ENCODE measurements at places on chromosomes 6 and 20.

DNA sequence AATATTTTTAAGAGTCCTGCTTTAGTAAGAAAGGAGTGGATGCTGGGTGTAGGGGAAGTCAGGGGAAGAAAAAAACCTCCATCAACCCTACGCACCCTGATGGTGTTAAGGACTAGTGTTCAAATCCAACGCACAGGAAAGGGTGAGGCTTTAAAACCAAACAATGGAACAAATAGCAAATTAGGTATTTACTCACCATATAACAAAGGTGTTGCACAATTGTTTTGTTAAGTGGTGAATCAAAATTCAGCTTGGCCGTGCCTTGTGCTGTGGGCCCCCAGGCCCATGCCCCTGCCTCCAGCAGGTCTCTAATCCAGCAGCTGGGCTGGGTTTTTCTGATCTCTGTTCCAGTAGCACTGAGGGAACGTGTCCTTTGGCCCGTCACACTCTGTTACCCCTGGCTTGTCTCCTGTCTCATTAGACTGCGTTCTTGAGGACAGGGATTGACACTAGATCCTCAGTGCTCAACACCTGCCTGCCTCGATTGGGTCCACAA lies 11.8 kb downstream of the FAM83D start:
- DNase-seq = no peak

DNA sequence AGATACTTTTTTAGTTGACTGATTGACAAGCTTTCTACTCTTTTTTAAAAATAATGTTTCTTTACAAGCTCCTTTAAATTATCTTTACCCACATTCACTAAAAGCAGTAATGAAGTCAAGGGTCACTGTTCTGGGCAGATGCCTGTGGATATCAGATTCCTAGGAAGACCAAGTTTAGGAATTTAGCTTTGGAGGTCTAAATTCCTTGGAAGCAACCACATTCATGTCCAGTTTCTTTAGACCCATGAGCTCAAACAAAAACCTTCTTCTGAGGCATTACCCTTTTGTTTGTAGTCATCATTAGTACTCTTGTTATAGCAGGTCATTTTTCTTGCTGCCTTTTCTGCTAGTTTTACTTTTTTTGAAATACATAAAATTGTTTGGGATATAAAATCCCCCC lies 462.9 kb upstream of the JAG1 start:
- no peak for DNase-seq

DNA sequence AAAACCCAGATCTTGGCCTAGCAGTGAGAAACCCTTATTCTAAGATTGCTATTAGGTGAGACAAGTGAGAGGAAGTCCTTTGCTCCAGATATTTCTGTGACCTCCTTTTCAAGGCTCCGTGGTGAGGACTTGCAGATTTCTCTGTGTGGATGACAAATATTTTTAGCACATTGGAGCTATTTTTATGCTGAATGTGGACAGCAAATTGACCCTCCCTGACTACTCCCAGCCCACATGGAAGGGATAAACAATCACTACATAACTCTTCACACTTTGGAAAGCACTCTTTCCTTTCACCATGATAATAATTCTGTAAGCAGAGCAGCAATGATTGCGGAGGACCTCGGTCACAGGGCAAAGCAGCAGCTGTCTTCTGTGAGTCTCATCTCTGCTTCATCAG lies 88.0 kb upstream of the ADGRF1 start:
- DNase-seq = no peak

DNA sequence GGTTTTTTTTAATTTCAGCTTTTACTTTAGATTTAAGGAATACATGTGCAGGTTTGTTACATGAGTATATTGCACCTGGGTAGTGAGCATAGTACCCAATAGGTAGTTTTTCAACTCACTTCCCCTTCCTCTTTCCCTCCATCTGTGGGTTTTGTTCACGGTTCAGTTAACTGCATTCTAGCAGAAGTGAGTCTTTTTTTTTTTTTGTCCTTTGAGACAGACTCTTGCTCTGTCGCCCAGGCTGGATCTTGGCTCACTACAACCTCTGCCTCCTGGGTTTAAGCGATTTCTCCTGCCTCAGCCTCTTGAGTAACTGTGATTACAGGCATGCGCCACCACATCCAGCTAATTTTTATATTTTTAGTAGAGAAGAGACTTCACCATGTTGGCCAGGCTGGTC lies 8.7 kb downstream of the UBR2 start:
- no peak for DNase-seq

GRCh38 chr6:38056361-38056760 lies 236.8 kb downstream of the ZFAND3 start:
- DNase-seq = no peak

- DNase-seq = no peak
Measured at GRCh38 chr20:4471221-4471620, 250.5 kb upstream of the PRND start.

- no peak for DNase-seq
Measured at GRCh38 chr6:69061066-69061465, 426.0 kb downstream of the ADGRB3 start.

DNA sequence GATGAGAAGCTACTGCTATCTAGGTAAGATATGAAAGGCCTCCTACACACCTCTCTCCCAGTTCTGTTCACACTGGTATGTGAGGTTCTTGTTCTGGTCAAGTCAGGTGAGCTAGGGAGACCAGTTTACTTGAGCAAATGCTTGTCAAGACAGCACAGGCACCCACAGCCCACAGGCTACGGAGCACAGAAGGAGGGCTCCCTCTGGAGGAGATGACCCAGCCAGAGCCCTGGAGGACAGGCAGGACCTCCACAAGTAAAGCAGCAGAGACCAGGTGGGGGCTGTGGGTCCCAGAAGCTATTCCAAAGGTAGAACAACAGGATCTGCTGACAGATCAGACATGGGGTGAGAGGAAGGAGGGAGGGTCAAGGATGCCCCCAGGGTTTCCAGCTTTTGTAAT lies 13.2 kb downstream of the MMP24OS start:
- DNase-seq = no peak

DNA sequence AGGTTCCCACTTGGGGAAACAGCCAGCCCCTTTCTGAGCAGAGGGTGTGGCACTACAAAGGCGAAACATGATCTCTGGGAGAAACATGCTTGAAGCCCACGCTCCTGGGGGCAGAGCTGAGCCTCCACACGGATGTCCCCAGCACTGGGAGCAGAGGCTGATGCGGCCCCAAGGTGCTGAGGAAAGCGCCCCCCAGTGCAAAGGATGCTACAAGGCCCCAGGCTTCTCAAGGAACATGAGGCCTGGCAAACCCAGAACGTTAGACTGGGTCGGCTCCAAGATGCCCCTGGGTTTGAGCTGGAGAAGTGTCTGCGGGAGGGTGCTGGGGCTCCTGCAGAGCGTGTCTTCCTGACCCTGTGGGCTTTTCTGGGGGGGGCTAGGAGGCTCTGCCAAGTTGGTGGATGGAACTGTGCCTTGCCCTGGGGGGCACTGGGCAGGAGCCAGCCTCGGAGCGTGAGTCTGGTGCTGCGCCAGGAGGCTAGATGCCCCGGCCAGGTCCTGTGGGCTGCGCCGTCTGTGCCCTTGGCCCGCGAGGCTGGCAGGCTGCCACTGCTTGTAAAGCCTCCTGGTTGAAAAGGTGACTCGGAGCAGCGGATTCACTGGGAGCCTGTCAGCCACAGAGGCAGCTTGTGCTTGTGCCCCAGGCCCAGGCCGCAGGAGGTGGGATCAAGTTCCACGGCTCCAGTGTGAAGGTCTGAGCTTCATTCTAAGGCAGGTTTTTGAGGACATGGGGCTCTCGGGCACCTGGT lies 8.1 kb downstream of the SYNJ2 start:
- DNase-seq = peak; percentile 85

GRCh38 chr6:153976921-153977693 lies 61.9 kb upstream of the OPRM1 start:
- DNase-seq = no peak

GRCh38 chr20:56069016-56069415 lies 63.7 kb upstream of the CBLN4 start:
- no peak for DNase-seq

DNA sequence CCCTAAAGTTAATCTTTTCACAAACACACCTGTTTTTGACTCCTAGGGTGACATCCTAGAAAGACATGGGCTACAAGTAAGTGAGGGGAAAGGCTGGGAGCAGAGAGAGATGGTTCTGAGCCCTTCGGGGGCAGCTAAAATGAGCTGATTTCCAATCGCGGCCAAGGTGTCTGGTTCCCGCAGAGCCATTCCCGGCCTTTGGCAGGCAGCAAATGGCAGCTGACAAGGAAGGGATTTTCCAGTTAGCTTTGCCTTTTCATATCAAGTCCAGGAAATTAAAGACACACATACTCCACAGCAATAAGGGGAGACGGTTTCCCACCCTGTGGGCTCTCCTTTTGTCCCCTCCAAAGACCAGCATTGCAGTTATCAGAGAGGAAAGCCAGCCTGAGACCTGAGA lies 228.5 kb downstream of the ZMYND8 start:
- DNase-seq = no peak

GRCh38 chr6:130525408-130525807 lies 159.6 kb downstream of the TMEM200A start:
- DNase-seq = no peak

DNA sequence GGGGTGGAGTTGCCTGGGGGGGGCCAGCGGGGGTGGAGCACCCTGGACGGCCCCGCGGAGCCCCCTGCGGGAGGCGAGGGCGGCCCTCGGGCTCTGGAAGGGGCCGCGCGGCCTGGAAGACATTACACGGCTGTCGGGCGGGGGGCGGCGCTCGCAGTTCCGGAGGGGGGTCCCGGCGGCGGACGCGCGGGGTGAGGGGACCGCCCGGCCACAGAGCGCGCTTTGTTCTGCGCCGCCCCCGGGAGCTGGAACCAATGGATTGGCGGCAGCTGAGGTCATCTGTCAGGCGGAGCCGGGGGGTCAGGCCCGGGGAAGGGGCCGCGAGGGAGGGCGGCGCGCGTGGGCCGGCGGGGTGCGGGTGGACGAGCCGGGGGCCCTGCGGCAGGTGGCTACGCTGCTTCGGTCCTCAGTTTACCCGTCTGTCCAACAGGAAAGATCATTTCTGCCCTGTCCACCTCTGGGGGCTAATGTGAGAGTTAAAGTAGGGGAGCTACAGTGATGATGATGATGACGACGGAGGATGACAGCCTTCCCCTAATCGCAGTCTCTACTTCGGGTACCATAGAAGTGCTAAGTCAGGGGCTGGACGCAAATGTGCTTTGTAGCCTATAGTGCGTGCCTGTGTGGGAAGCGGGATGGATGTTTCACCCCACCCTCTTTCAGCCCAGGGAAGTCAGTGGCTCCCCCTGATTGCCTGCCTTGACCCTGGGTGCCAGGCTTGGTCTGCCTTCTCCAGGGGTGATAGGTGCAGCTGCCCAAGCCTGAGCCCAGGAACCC lies 10.4 kb downstream of the SRXN1 start:
- DNase-seq = no peak

GRCh38 chr6:153831350-153832078 lies 207.5 kb upstream of the OPRM1 start:
- no peak for DNase-seq

DNA sequence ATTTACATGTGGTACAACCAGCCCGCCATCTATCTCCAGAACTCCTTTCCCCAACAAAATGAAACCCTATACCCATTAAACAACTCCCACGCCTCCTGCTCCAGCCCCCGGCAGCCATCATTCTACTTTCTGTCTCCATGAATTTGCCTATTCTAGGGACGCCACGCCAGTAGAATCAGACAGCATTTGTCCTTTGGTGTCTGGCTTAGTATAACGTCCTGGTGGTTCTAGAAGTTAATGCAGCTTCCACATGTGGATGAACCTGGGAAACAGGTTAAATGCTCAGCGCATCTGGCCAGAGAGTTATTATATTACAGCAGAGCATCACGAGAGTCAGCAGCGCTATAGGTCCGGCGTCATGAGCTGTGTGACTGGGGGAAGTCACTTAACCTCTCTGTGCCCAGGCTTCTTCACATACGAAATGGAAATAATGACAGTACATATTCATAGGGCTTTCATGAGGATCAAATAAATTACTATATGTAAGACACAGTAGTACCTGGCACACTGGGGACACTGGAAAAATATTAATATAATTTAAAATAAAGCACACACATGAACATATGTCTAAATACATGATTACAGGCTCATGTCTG lies 178.7 kb upstream of the TAB2 start:
- no peak for DNase-seq

DNA sequence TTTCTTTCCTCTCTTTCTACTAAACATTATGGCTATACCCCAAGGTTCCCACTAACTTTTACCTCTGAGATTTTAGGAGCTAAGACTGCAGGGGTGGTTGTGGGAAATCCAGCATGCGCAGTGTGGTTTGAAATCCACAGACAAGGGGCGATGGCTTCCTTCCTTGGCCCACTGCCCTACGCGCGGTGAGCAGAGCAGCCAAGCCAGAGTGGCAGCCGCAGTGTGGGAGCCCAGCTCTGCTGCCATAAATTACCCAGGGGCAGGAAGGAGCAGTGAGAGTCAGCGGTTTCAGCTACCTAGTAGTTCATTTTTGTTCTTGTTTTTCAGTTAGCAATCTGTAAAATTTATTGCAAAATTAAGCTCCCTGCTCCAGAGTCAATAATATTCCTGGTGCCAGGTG lies 101.4 kb downstream of the BMP2 start:
- no peak for DNase-seq

DNA sequence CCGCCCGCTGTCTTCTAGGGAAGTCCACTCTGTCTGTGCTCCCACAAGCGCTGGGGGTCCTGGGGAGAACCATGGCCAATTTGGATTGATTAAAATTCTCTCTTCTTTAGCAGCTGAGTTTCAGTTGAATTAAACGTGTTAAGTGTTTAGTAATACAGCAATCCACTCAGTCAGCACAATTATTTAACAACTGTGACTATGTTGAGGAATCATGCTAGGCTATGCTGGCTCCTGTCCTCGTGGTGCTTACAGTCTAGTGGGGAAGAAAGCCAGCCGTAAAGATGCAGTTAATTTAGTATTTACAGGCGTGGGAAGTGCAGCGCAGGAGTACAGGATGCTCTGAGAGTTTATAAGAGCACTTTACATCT lies 88.9 kb upstream of the FOXP4 start:
- DNase-seq = no peak

DNA sequence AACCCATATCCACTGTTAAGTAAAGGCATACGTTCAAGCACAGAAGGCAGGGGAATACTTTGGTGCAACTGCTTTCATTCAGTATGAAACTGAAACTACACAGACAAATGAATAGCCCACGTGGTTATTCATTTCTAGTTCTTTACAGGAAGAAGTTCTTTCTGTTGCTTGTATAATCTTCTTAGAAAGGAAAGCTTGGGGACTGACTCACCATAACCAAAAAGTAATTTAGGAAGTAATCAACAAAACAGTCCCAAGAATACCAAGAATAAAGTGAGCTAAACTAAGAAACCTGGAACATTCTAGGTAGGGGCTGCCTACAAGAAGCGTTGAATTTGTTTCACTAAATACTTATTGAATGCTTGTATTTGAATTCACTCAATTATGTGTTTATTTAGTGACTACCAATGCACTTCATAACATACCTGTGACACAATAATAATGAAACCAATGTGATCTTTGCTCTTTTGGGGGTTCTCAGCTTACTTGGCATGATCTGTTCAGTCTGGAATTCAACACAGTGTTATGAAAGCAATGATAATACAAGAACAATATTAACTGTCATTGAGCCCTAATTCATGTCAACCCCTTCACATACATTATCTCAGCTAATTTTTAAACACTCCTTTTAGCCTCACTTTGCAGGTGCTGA lies 25.1 kb upstream of the KIAA0408 start:
- no peak for DNase-seq

- DNase-seq = peak; percentile 58
Measured at GRCh38 chr6:26022132-26022472, 59.5 kb downstream of the TRIM38 start.

- DNase-seq = no peak
Measured at GRCh38 chr6:151617539-151617938, 123.7 kb downstream of the CCDC170 start.

Measured in transverse colon (tissue), 4 donors.